ENCODE measurements at places on chromosomes 16 and 17.

- no peak for DNase-seq
These were observed 27.1 kb downstream of the ZNF652 start for GRCh38 chr17:49334744-49335512.

DNA sequence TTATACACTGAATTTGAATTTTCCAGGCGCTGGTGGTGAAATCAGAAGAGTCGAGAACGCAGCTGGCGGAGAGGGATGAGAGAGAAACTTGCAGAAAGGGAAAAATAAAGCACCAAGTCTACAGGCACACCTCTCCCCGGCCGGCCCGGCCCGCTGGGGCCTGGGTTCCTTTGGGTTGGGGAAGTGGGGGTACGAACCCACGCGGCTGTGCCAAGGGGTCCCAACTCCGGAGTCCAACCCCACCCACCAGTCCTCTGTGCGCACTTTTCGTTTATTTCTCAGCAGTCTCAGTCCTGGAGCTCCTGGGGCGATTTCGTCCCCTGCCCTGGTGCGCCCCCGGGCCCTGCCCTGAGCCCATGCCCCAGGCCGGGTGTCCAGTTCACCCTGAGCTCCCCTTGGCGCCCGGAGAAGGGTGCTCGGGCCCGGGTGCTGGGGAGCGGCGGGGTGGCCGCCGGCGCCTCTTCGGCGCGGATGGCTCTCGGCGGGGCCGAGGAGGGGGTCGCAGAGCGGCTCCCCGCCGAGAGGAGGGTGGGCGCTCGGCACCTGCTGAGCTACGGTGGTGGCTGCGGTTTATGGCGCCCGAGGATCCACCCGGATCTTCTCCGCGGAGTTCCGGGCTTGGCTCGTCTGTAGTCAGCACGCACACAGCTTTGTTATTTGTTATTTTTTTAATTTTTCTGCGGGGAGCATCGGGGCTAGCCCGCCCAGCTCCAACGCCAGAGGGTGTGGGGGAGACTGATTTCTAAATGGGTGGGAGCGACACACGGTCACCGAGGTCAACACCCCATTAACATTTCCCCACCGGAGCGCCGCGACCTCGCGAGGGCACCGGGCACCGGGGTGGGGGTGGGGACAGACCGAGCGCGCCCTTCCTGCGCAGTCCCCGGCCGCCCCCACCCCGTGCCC, 15.7 kb upstream of the CBX8 start:
- DNase-seq, result no peak

- DNase-seq, result no peak
These were observed 21.8 kb upstream of the RASD1 start for GRCh38 chr17:17518014-17518413.

GRCh38 chr16:29694384-29695195, 15.6 kb downstream of the QPRT start:
- no peak for DNase-seq

DNA sequence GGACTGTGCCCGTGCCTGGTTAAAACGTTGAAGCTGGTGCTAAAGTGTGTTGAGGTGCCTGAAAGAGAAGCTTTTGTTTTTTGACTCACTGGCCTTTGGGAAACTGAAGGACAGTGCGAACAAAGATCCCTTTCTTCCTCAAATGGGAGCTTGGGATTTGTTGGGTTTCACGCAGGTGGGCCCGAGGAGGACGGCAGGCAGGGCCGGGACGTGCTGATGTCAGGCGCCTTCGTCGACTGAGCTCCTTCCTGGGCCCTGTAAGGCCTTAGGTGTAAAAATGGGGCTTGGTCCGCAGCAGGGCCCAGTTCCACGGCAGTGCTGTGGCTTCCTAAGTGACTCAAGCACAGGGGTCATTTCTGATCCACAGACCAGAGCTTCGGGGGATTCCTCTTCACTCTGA, 106.9 kb downstream of the BANP start:
- no peak for DNase-seq
